ENCODE measurements at places on chromosomes 2 and 18. TPM values are rescaled to one million over a fixed set of nuclear protein-coding genes. Genes with fewer than 3 reads are reported as not detected.

- no peak overlapping the region for H3K4me3 ChIP-seq
- H3K36me3 ChIP-seq: no peaks in the 10 kb centered on the region
- H3K4me1 ChIP-seq: no peaks in the 10 kb centered on the region
- H3K27ac ChIP-seq: no peak overlapping the region
- no peaks in the 10 kb centered on the region for H3K27me3 ChIP-seq
Measured at GRCh38 chr2:1045109-1045508, 94.5 kb downstream of the SNTG2 start.

DNA sequence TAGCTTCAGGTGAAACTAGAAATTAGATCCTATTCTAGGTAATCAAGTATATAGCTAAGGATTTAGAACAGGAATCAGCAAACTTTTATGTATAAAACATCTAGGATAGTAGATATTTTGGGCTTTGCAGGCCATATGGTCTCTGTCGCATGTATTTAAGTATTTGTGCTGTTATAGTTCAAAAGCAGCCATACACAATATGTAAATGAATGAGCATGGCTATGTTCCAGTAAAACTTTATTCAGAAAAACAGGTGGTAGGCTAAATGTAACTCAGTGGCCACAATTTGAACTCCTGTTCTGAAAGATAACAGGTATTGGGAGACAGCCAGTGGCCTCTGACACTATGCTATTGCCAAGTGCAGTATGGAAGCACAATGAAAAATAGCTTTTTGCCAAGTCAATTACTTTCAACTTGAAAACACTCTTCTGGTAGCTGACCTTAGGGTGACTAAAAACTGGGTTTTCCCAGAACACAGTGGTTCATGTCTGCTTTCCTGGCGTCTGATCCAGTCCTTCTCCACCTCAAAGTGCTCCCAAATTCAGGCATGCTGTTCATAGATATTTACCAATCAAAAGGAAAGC lies 304.7 kb upstream of the SYT4 start:
- no peak overlapping the region for H3K4me3 ChIP-seq
- DNase-seq: no peak
- H3K27me3 ChIP-seq: no peaks in the 10 kb centered on the region

- H3K4me3 ChIP-seq: no peak overlapping the region
- no peaks in the 10 kb centered on the region for H3K4me1 ChIP-seq
- DNase-seq: peak; percentile 24
- H3K27ac ChIP-seq: no peak overlapping the region
- no peaks in the 10 kb centered on the region for H3K27me3 ChIP-seq
- no peaks in the 10 kb centered on the region for H3K36me3 ChIP-seq
Measured at GRCh38 chr2:190216829-190217228, 102.8 kb downstream of the HIBCH start.

- no peaks in the 10 kb centered on the region for H3K36me3 ChIP-seq
- H3K27ac ChIP-seq: no peak overlapping the region
- no peak overlapping the region for H3K4me3 ChIP-seq
- H3K4me1 ChIP-seq: no peaks in the 10 kb centered on the region
- DNase-seq: no peak
- H3K27me3 ChIP-seq: no peaks in the 10 kb centered on the region
Measured at GRCh38 chr18:61079714-61080113, 253.5 kb upstream of the CDH20 start.

DNA sequence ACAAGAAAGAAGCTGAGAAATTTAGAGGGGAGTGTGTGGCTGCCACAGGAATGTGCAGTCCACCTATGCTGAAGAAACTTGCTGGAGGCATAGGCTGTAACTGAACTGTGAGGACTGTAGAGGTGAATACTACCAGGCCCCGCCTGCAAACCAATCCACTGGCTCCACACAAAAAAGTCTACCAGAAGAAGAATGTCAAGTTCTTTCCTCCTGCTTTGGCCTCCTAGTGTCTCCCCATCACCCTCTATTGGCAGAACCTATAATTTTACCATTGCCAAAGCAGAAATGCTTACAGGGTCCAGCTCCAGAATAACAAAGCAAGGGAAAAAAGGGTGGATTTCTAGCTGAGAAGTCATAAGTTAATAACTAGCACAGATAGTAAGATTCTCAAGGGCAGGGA lies 5.9 kb upstream of the ATP5MC3 start:
- H3K4me3 ChIP-seq: no peak overlapping the region
- H3K27me3 ChIP-seq: no peaks in the 10 kb centered on the region
- no peaks in the 10 kb centered on the region for H3K36me3 ChIP-seq
- no peak overlapping the region for H3K27ac ChIP-seq
- H3K4me1 ChIP-seq: no peaks in the 10 kb centered on the region

DNA sequence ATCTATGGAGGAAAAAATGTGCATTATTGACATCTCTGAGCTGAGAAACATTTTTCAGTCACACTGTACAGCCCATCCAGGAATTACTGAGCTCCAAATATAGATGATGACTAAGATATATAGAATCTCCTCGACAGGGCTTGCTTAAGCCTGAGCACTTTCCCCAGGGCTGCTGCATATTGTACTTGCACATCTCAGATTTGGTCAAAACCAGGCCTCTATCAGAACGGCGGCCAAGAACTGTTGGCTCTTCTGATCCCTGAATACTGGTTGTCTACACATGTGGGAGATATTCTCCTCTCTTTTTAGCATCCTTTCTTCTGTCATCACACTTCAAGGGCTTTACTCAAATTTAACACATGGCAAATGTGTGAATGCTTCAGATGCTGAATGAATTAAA lies 201.5 kb upstream of the SLC35G4 start:
- H3K4me3 ChIP-seq: no peak overlapping the region
- DNase-seq: no peak
- H3K36me3 ChIP-seq: no peaks in the 10 kb centered on the region
- H3K4me1 ChIP-seq: no peaks in the 10 kb centered on the region
- no peak overlapping the region for H3K27ac ChIP-seq

GRCh38 chr2:206823178-206823577 lies 57.8 kb downstream of the FASTKD2 start:
- no peak overlapping the region for H3K27ac ChIP-seq
- H3K4me1 ChIP-seq: no peaks in the 10 kb centered on the region
- DNase-seq: no peak
- no peak overlapping the region for H3K4me3 ChIP-seq
- H3K27me3 ChIP-seq: no peaks in the 10 kb centered on the region

FAM161A gene
- total RNA-seq: 2.0 TPM

CYBRD1 gene
- 15.3 TPM for total RNA-seq

MC2R gene
- not detected for total RNA-seq
